Spleen (tissue), 13 donors: ENCODE measurements at places on chromosomes 6 and 20. TPM values are rescaled to one million over a fixed set of nuclear protein-coding genes. Genes with fewer than 3 reads are reported as not detected.

GRCh38 chr6:16821834-16822264 lies 60.6 kb upstream of the ATXN1 start:
- H3K36me3 ChIP-seq, result no peaks in the 10 kb centered on the region
- H3K27me3 ChIP-seq, result no peaks in the 10 kb centered on the region
- DNase-seq, result no peak
- H3K4me3 ChIP-seq, result no peak overlapping the region

DNA sequence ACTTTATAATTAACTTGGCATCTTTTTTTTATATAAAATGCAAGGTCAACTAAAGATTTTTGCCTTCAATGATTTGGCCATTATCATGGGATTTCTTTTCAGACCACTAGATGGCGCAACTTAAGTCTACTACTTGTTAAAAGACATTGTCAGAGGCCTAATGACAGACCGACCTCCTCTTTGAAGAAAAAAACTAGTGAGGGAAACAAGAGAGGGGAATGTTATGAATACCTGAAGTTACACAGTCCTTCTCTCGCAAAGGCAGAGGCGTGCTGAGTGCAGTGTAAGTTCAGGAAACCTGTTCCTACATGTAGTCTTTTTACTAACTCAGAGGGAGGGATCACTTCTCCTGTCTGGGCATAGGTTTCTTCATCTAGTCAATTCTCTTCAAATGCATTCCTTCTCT lies 9.3 kb downstream of the TRAPPC3L start:
- H3K36me3 ChIP-seq, result no peaks in the 10 kb centered on the region
- peaks cover 13% of the 10 kb centered on the region for H3K4me1 ChIP-seq
- H3K27me3 ChIP-seq, result no peaks in the 10 kb centered on the region
- no peak for DNase-seq
- no peak overlapping the region for H3K4me3 ChIP-seq
- H3K27ac ChIP-seq, result no peak overlapping the region

DNA sequence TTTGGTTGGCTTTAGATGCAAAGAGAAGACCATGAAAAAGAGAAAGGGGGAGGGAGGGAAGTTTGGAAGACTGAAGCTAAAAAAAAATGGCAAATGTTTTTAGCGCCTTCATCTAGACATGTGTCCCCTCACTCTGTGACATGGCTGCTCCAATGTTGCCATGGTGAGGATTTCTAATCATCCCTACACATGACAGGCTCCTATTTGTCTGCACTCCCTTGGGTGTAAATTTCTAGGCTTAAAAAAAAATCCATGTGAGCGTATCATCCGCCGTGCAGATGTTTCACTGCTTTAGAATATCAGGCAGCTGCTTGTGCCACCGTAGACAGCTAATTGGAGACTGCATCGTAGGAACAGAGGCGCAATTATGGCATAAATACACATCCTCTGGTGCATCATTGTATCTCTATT lies 761.1 kb upstream of the MMS22L start:
- H3K27me3 ChIP-seq, result no peaks in the 10 kb centered on the region

- peaks cover 5% of the 10 kb centered on the region for H3K36me3 ChIP-seq
- no peak overlapping the region for H3K27ac ChIP-seq
- no peak overlapping the region for H3K4me3 ChIP-seq
- DNase-seq, result no peak
These were observed 64.0 kb downstream of the RREB1 start for GRCh38 chr6:7171733-7172132.

DNA sequence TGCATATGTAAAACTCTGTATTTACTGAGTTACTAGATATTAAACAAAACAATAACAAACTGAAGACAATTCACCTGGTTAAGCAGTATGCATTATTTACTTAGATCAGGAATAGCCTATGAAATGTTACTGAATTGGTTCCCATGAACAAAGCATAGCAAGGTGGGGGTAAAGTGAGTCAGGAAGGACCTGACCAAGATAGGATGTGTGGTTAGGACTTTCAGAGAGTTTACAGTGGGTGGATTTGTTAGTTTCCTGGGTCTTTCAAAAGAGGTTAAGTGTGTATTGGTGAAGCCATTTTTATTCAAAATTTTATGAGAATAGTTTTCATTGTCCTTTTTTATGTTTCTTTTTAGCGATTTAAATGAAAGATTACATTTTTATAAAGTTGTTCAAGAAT lies 32.9 kb downstream of the TBPL1 start:
- H3K27me3 ChIP-seq, result no peaks in the 10 kb centered on the region
- H3K27ac ChIP-seq, result no peak overlapping the region
- no peak for DNase-seq
- H3K4me1 ChIP-seq, result no peaks in the 10 kb centered on the region

DNA sequence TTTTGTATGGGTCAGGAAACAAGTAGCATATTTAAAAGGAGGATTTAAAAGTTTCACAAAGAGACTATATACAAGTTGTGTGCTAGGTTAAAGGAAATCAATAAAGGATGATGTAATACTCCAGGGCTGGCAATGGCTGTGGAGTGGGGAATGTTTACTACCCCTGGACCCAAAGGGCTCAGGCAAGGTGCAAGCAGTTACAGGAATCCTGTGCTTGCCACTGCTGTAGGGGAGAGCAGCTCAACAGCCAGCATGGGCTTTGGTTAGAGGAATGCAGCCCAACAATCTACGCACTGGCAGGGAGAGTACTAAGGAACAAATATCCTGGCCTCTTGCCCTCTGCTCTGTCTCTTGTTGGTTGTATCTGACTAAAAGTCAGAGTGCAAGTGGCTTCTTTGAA lies 1642.2 kb downstream of the KHDRBS2 start:
- no peaks in the 10 kb centered on the region for H3K36me3 ChIP-seq
- H3K27me3 ChIP-seq, result no peaks in the 10 kb centered on the region
- no peak overlapping the region for H3K4me3 ChIP-seq
- H3K4me1 ChIP-seq, result no peaks in the 10 kb centered on the region
- DNase-seq, result no peak

- H3K27ac ChIP-seq, result no peak overlapping the region
- no peak overlapping the region for H3K4me3 ChIP-seq
- DNase-seq, result no peak
- no peaks in the 10 kb centered on the region for H3K27me3 ChIP-seq
These were observed 38.1 kb downstream of the RPP40 start for GRCh38 chr6:4965562-4966389.

DNA sequence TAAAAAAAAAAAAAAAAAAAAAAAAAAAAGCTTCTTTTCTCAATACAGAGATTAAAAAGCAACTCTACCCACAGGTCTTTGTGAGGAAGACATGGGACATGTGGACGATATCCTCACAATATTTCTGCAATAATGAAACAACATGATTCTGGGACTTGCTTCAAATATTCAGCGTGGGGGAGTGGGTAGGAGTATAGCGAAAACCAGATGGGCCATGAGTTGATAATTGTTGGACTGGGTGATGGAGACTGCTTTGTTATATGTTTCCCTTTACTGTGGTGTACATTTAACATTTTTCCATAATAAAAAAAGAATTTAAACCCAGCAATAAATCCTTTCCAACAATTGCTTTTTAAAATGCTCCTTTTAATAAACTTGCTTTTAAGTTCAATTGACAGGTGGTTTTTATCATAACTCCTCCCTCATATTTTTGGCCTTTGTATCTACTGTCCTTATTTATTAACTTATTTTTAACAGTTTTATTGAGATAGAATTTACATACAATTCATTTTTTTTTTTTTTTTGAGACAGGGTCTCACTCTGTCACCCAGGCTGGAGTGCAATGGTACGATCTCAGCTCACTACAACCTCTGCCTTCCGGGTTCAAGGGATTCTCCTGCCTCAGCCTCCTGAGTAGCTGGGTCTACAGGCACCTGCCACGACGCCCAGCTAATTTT lies 40.4 kb upstream of the ARFGEF2 start:
- no peak overlapping the region for H3K4me3 ChIP-seq
- peaks cover 37% of the 10 kb centered on the region for H3K4me1 ChIP-seq
- no peaks in the 10 kb centered on the region for H3K27me3 ChIP-seq
- no peaks in the 10 kb centered on the region for H3K36me3 ChIP-seq
- no peak overlapping the region for H3K27ac ChIP-seq

DNA sequence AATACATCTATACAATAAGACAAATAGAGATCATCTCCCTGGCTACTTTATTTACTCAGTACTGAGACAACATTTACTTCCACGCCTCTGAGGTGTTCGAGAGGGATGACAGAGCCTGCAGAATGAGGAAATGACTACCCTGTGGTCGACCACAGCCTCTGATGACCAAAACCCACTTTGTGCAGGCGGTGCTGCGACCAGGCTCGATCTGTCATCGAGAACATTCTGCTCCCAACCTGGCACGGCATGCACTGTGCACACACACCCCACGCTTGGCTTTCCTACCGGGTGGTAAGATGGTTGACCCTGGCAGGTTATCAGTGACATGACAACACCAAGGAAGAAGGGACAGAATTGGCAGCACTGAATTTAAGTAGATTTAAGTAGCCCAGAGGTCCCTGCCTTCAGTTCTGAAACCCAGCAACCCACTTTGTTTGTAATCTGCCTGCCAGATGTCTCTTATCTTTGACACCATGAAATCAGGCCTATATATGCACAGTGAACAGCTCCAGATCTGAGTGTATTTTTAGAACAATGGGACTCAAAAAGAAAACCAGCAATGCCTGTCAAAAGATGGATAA lies 42.6 kb downstream of the TTI1 start:
- no peak overlapping the region for H3K27ac ChIP-seq
- no peak overlapping the region for H3K4me3 ChIP-seq
- peaks cover 81% of the 10 kb centered on the region for H3K36me3 ChIP-seq
- DNase-seq, result peak; percentile 86

DNA sequence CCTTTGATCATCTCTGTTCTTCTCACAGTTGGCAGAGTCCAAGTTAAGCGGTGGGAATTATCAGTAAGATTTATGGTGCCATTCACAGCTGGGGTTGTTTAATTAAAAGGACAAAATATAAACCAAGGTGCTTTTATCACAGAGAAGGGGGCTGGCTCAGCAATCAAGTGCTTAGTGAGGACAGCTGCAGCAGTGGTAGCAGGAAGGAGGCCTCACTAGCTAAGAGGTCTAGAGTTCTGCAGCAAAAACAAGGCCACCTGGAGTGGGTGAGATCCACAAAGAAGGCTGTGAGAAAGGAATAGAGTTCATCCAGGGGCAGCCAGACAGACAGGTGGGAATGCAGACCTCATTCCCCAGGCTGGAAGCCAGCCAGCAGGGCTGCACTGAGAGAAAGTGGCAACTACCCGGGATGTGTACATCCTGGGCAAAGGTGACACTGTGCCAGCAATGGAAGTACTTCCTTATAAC lies 37.1 kb downstream of the PIGU start:
- H3K27me3 ChIP-seq, result no peaks in the 10 kb centered on the region
- peaks cover 23% of the 10 kb centered on the region for H3K36me3 ChIP-seq
- no peak for DNase-seq
- no peaks in the 10 kb centered on the region for H3K4me1 ChIP-seq
- no peak overlapping the region for H3K27ac ChIP-seq
- no peak overlapping the region for H3K4me3 ChIP-seq

DNA sequence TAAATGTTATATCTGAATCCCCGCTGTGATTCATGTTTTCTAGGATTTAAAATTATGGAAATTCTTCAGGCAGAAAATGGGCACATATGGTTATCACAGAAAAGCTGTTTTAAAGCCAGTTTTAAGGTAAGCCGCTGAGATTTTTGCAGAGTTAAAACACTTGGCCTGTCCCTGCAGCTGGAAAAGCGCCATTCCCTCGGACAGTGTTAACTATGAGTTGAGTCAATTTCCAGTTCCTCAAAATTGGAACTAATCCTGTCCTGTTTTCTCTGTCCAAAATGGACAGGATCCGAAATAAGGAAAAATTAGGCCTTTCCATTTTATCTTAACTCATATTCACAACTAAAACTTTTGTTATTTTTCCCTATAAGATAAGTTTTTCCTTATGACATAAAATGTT lies 225.2 kb downstream of the SAMD5 start:
- H3K4me1 ChIP-seq, result no peaks in the 10 kb centered on the region
- no peaks in the 10 kb centered on the region for H3K36me3 ChIP-seq
- no peak overlapping the region for H3K4me3 ChIP-seq
- no peak overlapping the region for H3K27ac ChIP-seq

- no peaks in the 10 kb centered on the region for H3K27me3 ChIP-seq
- H3K4me3 ChIP-seq, result no peak overlapping the region
- H3K4me1 ChIP-seq, result no peaks in the 10 kb centered on the region
- no peak overlapping the region for H3K27ac ChIP-seq
- no peaks in the 10 kb centered on the region for H3K36me3 ChIP-seq
These were observed 39.0 kb downstream of the ADGRF4 start for GRCh38 chr6:47737406-47737805.

GRCh38 chr6:99668036-99668705 lies 61.5 kb downstream of the PRDM13 start:
- no peak overlapping the region for H3K27ac ChIP-seq
- no peaks in the 10 kb centered on the region for H3K4me1 ChIP-seq
- H3K36me3 ChIP-seq, result no peaks in the 10 kb centered on the region
- H3K4me3 ChIP-seq, result no peak overlapping the region
- no peak for DNase-seq
- H3K27me3 ChIP-seq, result no peaks in the 10 kb centered on the region

Gene CAP2
- polyA plus RNA-seq, result 2.8 TPM

Gene SLC22A23
- 2.4 TPM for polyA plus RNA-seq

Gene SLC2A10
- polyA plus RNA-seq, result 1.9 TPM

Gene SLC17A3
- 0.11 TPM for polyA plus RNA-seq

Gene PTK7
- 8.7 TPM for polyA plus RNA-seq

Gene HRH3
- polyA plus RNA-seq, result not detected

Gene ZFAND3
- 13.5 TPM for polyA plus RNA-seq

Gene GABBR1
- 45.4 TPM for polyA plus RNA-seq
